GM23248 (cell line): ENCODE measurements at places on chromosomes 11 and 22. TPM values are rescaled to one million over a fixed set of nuclear protein-coding genes. Genes with fewer than 3 reads are reported as not detected.

- H3K4me1 ChIP-seq: no peaks in the 10 kb centered on the region
- H3K4me3 ChIP-seq: no peak overlapping the region
- no peaks in the 10 kb centered on the region for H3K27me3 ChIP-seq
- no peak for DNase-seq
- H3K36me3 ChIP-seq: no peaks in the 10 kb centered on the region
These were observed 557.3 kb upstream of the ANO5 start for GRCh38 chr11:21635394-21636145.

DNA sequence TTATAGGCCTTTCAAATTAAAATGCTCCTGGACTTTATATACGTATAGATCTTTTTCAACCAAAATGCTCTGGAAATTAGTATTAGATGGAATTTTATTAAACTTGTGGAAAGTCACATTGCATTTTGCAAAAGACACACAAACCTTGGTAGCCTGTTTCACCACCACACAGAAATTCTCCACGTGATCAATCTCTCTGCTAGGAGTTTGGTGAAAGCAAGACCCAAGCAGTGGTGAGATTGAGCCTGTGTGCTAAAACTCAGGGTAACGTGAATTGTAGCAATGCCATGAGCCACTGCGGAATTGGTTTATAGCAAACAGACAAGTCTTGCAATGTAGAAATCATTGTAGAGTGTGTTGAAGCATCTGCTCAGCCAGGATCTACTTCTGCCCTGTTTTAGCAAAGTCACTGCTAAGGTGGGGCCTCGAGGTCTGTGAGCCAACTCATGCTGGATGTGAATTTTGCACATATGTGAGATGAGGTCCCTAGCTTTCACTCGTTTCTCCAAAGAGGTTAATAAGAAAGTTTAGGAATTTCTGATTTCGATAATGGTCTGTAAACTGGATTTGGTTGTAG lies 184.8 kb downstream of the DBX1 start:
- H3K27ac ChIP-seq: no peak overlapping the region
- H3K4me1 ChIP-seq: peaks cover 20% of the 10 kb centered on the region
- no peaks in the 10 kb centered on the region for H3K27me3 ChIP-seq
- H3K4me3 ChIP-seq: no peak overlapping the region
- H3K36me3 ChIP-seq: 0 out of 2 replicates have a peak, but pooled peaks cover 6% of the 10 kb centered on the region

DNA sequence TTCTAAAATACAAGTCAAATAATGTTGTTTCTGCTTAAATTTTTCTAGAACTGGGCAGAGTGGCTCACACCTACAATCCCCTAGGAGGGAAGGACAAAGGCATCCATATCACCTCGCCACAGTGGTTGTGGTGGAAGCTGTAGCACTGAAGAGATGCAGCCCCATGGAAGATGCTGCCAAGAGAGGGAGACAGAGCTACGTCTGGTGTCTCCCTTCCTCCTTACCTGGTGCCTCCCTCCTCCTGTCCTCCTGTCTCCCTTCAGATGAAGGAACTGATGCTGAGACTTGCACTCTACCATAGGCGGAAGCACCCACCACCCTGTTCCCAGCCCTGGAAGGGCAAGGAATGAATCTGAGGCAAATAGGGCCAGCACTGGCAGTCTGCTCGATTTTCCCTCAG lies 22.3 kb downstream of the MMP27 start:
- no peak for DNase-seq
- no peak overlapping the region for H3K4me3 ChIP-seq
- H3K27me3 ChIP-seq: peaks cover 12% of the 10 kb centered on the region; the same call in 1 of the 2 replicates
- H3K27ac ChIP-seq: no peak overlapping the region
- no peaks in the 10 kb centered on the region for H3K4me1 ChIP-seq

DNA sequence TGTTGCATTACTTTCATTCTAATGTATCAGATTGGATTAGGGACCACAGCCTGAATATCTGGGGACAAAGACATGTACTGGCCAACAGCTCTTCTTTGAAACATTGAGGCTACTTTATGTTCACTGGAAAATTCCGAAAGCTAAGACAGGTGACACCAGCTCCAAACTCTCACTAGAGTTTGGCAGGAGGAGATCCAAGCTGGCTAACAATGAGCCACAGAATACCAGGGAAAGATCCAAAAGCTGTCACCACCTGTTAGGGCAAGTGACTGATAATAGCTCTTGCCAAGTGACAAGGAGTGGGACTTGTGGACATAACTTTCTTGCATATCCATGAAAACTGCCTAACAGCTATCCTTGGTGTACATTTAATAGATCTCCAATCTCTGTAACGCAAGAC lies 333.3 kb downstream of the TTC28 start:
- H3K27ac ChIP-seq: no peak overlapping the region
- H3K4me3 ChIP-seq: no peak overlapping the region
- H3K36me3 ChIP-seq: no peaks in the 10 kb centered on the region
- H3K27me3 ChIP-seq: no peaks in the 10 kb centered on the region

DNA sequence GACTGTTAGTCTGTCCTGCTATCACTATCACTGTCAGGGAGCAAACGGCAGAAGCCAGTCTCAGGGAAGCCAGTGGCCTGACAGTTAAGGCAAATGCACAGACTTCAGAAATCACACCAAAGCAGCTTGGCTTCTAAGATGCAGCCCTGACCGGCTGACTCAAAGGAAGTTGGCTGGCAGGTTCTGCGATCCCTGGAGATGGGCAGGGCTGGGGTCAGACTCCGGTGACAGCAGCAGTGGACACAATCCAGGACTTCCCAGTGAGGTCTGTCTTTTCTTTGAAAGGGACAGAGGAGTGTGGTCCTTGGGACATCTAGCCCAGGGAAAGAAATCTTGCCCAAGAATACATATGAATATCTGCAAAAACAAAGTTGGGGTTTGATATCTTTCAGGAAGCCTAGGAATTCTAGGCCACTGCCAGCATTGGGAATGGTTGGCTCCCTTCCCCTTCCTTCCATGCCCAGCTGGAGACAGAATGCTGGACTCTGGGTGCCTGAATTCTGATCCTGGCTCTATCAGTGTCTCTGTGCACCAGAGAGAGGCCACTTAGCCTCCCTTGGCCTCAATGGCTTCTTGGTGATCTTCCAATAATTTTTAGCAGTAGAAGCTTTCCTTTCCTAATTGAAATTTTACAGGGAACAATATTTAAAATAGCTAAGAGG lies 108.9 kb downstream of the KIRREL3 start:
- H3K27me3 ChIP-seq: no peaks in the 10 kb centered on the region
- H3K36me3 ChIP-seq: peaks cover 10% of the 10 kb centered on the region; the same call in 1 of the 2 replicates
- peak overlapping the region; percentile 27; the same call in 1 of the 2 replicates for H3K4me3 ChIP-seq
- peak; percentile 80 for DNase-seq
- peaks cover 16% of the 10 kb centered on the region for H3K4me1 ChIP-seq

DNA sequence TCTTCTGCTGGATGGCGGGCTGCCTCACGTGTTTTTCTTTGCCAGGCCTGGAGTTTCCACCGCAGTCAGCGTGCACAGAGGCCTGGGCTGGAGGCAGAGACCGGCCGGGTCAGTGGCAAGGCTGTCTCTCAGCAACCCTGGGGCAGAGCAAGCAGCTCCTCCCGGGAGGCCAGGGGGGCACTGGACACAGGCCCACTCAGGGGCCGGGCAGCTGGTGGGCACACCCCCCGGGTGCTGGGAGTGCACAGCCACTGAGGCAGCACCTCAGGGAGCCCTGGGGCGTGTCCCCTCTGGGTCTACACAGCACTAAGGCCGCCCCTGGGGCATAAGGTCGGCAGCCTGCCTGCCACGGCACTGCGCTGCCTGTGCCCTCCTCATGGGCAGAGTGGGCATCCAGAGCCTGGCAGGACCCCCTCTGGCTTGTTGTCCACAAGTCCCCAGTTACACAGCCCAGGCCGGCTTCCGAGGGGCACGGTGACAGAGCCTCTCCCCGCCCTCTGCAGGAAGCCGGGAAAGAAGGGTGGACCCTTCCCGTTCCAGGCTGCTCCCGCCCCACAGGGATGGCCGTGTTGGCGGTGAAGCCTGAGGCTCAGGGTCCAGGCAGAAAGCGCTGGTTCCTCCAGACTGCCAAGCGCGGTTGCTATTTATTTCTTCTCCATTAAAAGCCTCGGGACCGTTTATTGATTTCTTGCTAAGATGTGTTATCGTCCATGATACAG lies 18.5 kb upstream of the TH start:
- H3K4me3 ChIP-seq: no peak overlapping the region
- H3K27ac ChIP-seq: no peak overlapping the region
- H3K4me1 ChIP-seq: no peaks in the 10 kb centered on the region

DNA sequence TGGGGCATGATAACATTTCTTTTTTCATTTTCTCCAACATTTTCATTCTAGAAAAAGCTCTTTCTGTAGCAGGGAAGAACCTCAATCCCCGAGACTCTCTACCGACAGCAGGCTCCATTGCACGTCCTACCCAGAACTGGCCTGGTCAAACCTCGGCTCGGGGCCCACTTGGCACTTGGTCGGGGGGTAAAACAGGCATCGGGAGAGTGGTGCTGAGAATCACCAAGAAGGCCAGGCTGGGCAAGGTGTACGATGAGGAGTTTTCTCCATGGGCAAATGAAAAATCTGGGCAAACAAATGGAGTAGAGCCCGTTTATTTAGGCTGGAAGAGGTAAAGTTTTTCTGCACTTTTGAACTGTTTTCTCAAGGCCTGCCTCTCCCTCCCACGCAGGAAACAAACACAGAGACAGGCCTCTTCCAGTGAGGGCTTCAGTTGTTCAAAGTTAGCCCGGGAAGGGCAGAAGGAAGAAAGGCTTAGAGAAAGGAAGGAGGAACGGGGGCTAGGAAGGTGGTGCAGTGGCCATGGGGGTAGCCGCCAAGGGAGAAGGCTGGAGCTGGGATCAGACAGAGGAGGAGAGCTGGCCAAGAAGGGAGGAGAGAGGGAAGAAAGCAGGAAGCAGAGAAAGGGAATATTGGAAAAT lies 87.6 kb downstream of the ETS1 start:
- H3K27me3 ChIP-seq: no peaks in the 10 kb centered on the region
- H3K27ac ChIP-seq: peak overlapping the region; percentile 98
- H3K36me3 ChIP-seq: no peaks in the 10 kb centered on the region; the same call in 1 of the 2 replicates
- no peak overlapping the region for H3K4me3 ChIP-seq
- no peak for DNase-seq

TP53I11 gene
- total RNA-seq: 59.9 and 66.5 TPM in 2 replicates
